ENCODE measurements at places on chromosomes 2 and 18.

- no peak for DNase-seq
These were observed 60.3 kb upstream of the LYPD6B start for GRCh38 chr2:148978026-148978685.

GRCh38 chr18:58649966-58650816, 21.1 kb upstream of the MALT1 start:
- peak; percentile 82 for DNase-seq

GRCh38 chr2:29397039-29397438, 281.8 kb downstream of the CLIP4 start:
- no peak for DNase-seq

GRCh38 chr18:4181086-4181485, 274.0 kb downstream of the DLGAP1 start:
- DNase-seq = no peak

DNA sequence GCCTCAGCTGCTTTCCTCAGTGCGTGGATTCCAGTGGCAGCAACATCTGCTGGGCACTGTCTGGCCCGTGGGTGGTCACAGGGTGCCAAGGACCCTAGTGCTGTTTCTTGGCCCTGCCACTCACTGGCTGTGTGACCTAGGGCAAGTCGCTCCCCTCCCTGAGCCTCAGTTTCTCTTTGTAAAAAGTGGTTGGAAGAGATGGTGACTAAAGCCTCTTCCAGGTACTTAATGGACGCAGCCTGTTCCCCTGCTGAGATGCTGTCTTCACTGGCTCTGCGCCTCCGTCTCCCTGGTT, 42.2 kb downstream of the ATOH8 start:
- DNase-seq = no peak

- DNase-seq = peak; percentile 71
These were observed at the start of gene MYO3B for GRCh38 chr2:170177950-170178781. MYO3B (plus strand) TSS chr2:170178147; CDS start chr2:170178288, 141 bp downstream.

DNA sequence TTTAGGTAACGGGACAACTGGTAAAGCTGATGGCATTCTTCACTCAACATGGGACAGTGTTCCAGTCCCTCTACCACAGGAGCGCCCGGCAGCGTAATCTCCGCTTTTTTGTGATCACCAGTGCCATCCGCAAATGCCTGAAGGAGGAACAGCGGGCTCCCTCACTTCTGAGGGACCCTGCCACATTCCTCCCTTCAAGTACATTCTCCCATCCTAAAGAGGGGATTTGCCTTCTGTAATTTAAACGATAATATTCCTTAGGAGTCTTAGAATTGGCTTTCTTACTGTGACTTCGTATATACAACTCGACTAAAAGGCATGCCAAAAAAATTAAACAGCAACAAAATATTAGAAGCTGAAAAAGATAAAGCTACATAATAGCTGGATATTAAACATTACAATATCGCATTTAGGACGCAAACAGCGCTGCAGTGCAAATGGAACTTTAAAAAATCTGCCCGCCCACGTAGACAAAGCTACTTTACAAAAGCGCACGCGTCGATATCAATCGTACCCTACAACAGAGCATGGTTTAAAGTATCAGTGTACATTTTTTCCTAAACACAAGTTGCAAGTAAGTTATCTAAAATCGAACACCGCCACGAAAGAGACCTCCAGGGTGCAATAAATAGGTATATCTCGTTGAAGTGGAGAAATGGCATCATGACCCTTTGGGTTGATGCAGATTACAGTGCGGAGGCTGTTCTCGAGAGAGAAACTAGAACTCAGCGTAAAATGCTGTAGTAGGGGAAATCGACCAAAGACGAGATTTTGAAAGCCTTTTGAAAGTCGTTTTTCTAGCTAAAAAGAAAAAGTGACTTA, 2.3 kb upstream of the VSNL1 start:
- DNase-seq = no peak

DNA sequence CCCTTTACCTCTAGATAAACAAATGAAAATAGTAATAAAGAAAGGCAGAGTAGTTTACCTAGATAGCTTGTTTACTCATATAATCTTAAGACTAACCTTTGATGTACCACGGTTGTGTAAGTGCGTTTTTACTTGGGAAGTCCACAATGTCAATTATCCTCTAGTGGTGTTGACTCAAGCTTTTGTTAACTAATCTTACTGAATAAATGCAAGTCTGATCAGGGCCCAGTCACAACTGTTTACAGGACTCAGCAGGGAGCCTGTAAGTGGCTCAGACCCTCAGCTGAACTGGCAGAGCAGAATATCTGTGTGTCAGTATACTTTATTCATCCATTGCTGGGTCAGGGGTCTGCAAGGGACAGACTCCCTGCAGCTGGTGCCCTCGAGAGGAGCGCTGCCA, 98.1 kb upstream of the ACAA2 start:
- no peak for DNase-seq

- DNase-seq = no peak
These were observed 13.9 kb downstream of the AFTPH start for GRCh38 chr2:64537991-64538390.

GRCh38 chr2:133642791-133643191, 74.5 kb upstream of the NCKAP5 start:
- DNase-seq = no peak

DNA sequence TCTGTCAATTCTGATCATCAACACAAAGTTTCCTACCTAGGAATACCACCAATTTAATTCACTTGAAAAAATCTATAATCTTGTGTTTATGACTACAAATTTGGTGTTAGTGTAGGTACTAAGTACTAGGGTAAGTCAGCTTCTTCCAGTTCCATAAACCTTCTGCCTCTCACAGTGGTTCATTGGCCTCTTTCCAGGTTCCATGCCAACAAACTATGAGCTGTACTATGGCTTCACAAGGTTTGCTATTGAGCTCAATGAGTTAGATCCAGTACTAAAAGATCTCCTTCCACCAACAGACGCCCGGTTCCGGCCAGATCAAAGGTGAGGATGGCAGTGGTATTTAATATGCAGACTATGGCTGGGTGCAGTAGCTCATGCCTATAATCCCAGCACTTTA, 58.8 kb downstream of the PRKRA start:
- DNase-seq = no peak

DNA sequence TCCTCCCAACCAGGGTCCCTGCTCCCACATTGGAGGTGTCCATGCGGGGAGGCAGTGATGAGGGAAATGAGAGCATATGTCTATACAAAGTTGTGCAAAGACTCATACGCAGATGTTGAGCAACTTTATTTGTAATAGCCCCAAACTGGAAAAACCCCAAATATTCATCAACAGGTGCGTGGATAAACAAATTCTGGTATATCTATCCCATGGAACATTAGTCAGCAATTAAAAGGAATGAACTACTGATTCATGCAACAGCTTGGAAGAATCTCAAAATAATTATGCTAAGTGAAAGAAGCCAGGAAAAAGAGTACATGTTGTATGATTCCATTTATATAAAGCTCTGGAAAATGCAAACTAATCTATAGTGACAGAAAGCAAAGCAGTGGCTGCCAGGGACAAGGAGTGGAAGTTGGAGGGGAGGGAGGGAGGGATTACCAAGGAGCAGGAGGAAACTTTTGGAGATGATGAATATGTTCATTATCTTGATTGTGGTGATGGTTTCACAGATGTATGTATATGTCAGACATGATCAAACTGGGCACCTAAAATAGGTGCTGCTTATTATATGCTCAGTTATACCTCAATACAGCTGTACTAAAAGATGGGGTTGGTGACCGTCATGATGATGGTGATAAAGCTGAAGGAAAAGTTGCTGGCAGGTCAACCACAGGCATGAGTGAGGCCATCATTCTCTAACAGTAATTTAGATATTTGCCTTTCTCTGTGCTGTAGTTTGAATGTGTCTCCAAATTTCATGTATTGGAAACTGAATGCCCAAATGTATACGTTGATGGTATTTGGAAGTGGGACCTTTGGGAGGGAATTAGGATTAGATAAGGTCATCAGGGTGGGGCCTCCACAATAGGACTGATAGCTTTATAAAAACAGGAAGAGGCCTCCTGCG, 270.9 kb downstream of the CYP26B1 start:
- DNase-seq = no peak

DNA sequence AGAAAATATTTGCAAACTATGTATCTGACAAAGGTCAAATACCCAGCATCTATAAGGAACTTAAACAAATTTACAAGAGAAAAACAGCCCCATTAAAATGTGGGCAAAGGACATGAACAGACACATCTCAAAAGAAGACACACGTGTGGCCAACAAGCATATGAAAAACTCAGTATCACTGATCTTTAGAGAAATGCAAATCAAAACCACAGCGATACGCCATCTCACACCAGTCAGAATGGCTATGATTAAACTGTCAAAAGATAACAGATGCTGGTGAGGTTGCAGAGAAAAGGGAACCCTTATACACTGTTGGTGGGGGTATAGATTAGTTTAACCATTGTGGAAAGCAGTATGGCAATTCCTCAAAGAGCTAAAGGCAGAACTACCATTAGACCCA, 64.3 kb upstream of the RBMS1 start:
- no peak for DNase-seq

DNA sequence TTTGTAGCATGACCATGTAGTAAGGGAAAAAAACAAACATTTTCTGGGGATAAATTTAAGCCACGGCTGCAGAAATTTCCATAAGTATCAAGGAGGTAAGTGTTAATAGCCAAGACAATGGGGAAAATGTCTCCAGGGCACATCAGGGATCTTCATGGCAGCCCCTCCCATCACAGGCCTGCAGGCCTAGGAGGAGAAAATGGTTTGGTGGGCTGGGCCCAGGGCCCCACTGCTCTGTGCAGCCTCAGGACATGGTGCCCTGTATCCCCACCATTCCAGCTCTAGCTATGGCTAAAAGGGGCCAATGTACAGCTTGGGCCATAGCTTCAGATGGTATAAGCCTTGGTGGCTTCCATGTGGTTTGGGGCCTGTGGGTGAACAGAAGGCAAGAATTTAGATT, 271.8 kb downstream of the PID1 start:
- no peak for DNase-seq

GRCh38 chr2:66387016-66387753, 47.7 kb upstream of the MEIS1 start:
- no peak for DNase-seq

DNA sequence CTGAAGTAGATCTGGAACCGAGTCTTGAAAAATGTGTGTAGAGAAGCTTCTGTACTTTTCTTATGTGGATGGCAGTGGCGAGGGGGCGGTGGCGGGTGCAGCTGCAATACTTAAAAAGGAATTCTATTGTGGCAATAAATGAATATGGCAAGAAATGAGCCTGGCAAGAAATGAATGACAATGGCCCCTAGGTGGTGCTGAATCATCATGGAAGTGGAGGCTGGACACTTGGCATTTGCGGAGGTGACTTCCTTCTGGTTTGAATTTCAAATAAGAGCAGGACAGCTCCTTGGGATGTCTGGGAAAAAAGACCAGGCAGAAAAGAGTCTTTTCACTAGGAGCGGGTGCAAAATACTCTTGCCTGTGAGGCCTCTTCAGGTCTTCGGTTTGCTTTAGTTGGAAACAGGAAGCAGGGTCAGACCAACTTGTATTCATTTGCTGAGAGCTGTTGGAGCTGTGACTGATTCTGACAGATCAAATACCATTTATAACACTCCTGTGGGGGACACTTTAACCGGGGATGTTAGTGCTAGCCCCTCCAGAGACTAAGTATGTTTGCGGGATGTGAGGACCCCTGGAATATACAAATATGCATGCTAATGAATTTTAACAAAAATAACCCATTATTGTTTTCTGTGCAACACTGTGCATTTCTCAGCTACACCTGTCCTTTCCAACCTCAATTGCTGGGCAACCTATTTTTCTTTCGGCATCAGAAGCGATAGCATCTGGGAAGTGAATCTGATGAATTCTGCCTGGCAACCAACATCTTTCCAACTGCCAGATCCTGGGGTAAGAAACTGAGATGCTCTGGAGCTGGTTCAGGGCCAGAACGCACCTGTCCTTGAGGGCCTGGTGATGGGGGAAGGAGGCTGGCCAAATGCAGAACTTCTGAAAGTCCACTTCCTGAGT, 35.4 kb downstream of the FASTKD2 start:
- peak; percentile 58 for DNase-seq

DNA sequence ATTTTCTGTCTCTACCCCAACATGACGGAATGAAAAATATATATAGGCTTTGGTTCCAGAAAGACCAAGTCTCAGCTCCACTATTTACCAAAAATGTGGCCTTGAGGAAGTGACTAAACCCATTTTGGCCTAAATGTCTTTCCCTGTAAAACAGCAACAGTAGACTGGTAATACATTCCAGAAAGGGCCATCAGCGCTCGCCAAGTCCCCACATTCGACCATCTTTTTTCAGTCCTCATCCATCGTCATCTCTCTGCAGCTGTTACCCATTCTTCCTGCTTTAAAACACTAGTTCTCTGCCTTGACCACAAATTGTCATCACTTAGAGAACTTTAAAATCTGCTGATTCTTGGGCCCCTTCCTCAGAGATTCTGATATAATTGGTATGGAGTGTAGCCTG, 183.8 kb upstream of the CTAGE1 start:
- no peak for DNase-seq

GRCh38 chr18:46297621-46298020, 193.4 kb downstream of the HAUS1 start:
- no peak for DNase-seq

DNA sequence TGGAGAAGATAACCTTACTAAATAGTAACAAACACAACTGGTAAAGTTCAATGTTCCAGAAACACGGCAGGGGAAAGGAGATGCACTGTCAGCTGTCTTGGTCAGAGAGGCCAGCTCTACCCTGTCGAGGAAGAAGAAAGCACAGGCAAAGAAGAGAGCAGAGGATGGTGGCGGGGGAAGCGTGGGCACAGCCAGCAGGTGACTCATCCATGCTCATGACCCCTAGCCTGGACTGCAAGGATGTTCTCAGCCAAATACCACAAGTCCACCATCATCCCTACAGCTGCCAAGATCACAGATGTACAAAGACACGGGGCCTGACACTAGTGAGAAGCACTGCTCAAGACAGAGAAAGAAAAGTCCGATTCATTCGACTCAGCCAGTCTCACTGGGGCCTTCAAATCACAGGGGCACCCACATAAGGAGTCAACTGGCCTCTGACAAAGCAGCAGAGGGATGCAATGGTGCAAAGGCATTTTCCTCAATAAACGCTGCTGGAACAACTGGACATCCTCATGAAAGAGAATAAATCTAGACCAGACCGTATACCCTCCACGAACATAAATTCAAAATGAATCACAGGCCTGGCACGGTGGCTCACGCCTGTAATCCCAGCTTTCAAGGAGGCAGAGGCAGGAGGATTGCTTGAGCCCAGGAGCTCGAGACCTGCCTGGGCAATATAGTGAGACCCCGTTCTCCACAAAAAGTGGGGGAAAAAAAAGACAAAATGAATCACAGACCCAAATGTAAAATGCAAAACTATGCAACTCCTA, 5.6 kb downstream of the DTYMK start:
- DNase-seq = no peak

GRCh38 chr2:205996161-205996560, 89.8 kb downstream of the INO80D start:
- DNase-seq = no peak

DNA sequence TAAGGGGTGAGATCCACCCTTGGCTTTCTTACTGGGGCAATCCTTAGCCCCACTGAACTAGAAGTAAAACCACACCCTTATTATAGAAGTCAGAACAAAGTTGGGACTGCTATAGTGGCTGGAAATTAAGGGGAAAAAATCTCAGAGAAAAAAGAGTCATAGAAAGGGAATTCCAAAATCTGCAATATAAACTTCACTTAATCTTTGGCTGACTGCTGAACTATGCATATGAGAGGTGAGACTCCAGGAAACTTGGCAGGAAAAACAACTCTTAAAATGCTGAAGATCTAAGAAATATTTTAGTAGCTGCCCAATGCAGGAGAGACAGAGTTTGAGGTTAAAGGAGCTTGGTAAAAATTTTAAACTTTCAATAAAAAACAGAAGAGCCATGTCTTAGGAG, 201.8 kb upstream of the FN1 start:
- no peak for DNase-seq

- no peak for DNase-seq
These were observed 76.9 kb downstream of the PTPN4 start for GRCh38 chr2:119836455-119837142.
